ENCODE measurements at places on chromosomes 2 and 18. TPM values are rescaled to one million over a fixed set of nuclear protein-coding genes. Genes with fewer than 3 reads are reported as not detected.

The GKN1 gene
- not detected for total RNA-seq

The CGREF1 gene
- total RNA-seq, result 1.2 TPM

The IL18RAP gene
- total RNA-seq, result not detected

The PDE11A gene
- under 0.01 TPM for total RNA-seq

The TWIST2 gene
- 1.6 TPM for total RNA-seq

The IL1RL1 gene
- total RNA-seq, result 89.9 TPM

The GPC1 gene
- 66.5 TPM for total RNA-seq

The ZBTB7C gene
- not detected for total RNA-seq

The FBLN7 gene
- total RNA-seq, result 1.2 TPM

The KCNIP3 gene
- total RNA-seq, result 0.47 TPM

The COMMD1 gene
- total RNA-seq, result 34.8 TPM

The FOXI3 gene
- not detected for total RNA-seq

The TUBA3E gene
- not detected for total RNA-seq

The SCRN3 gene
- total RNA-seq, result 18.8 TPM

The ERBB4 gene
- total RNA-seq, result under 0.01 TPM

The FSHR gene
- total RNA-seq, result not detected

The NBAS gene
- 100 TPM for total RNA-seq

The LBX2 gene
- total RNA-seq, result 1.4 TPM

The SMC6 gene
- 26.0 TPM for total RNA-seq

The RIT2 gene
- not detected for total RNA-seq

The GAL3ST2 gene
- total RNA-seq, result not detected

The STAT1 gene
- 62.1 TPM for total RNA-seq

The FOXD4L1 gene
- not detected for total RNA-seq

The TBR1 gene
- under 0.01 TPM for total RNA-seq

The CRYGD gene
- not detected for total RNA-seq

The ALPG gene
- not detected for total RNA-seq

The C1QL2 gene
- total RNA-seq, result not detected

The STARD6 gene
- not detected for total RNA-seq

The PLA2R1 gene
- 20.0 TPM for total RNA-seq

The CABYR gene
- 1.6 TPM for total RNA-seq

The C2orf80 gene
- not detected for total RNA-seq

The C18orf32 gene
- total RNA-seq, result 6.6 TPM

The PXDN gene
- 313 TPM for total RNA-seq

The SH3RF3 gene
- 6.1 TPM for total RNA-seq

The GPBAR1 gene
- under 0.01 TPM for total RNA-seq

The SANBR gene
- 16.8 TPM for total RNA-seq

The GCKR gene
- 6.7 TPM for total RNA-seq

The MAP4K3 gene
- total RNA-seq, result 20.3 TPM

The OTOS gene
- not detected for total RNA-seq

Data from endothelial cell of coronary artery (primary cell).